NCI-H187 (cell line): ENCODE measurements at places on chromosomes 6 and 20.
A peak's percentile ranks its signal among the peaks of the same experiment; 100 is the strongest.

GRCh38 chr6:152720974-152721373 lies 23.3 kb downstream of the MYCT1 start:
- no peak for DNase-seq

- DNase-seq, result no peak
These were observed 84.9 kb upstream of the ASF1A start for GRCh38 chr6:118808793-118809638.

DNA sequence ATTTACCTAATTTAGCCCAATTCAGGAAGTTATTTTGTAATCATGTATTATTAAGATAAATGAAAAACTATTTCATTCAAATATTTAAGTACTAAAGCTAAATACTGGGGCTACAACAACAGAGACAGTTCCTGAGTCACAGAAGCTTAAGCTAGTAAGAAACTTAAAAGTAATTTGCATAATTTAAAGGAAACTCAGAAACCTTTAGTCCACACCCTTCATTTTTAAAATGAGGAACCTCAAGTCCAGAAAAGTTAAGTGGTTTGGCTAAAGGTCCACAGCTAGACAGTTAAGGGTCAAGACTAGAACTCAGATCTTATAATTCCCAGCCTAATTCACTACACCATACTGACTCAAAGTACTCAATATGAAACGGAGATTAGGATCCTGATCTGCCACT lies 7.2 kb downstream of the LMBRD1 start:
- DNase-seq, result no peak

DNA sequence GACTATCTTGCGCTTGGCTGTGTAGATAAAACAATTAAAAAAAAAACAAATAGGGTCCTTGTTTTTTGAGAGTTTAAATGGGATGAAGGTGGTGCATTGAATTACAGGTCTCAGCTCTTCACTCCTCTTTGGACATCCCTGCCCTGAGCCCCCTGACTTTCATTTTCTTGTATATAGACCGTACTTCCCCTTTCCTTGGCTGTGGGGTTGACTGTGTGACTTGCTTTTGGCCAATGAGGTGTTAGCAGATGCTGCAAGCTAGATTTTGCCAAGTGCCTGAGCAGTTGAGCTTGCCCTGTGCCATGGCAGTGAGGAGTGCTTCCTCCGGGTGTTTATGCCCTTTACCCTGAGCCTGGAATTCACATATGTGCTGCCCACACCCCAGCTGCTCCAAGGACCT lies 386.1 kb upstream of the ZFP64 start:
- no peak for DNase-seq

DNA sequence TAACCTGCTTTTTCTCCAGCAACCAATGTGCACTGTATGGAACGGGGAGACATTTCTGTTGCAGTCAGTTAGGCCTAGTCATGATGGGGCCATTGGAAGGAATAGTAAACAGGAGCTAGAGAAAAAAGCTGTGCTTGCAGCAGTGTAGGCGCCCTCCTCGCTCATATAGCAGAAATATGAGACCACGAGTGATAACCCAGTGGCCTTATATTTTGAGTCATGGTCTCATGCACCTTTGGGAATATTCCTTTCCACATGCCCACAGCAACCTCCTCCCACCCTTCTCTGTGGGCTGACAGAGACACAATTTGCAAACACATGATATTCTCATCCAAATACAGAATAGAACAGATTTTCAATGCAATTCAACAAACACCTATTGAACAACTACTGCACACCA lies 248.9 kb upstream of the CITED2 start:
- no peak for DNase-seq

- no peak for DNase-seq
These were observed 40.6 kb downstream of the TXLNB start for GRCh38 chr6:139251045-139251690.

DNA sequence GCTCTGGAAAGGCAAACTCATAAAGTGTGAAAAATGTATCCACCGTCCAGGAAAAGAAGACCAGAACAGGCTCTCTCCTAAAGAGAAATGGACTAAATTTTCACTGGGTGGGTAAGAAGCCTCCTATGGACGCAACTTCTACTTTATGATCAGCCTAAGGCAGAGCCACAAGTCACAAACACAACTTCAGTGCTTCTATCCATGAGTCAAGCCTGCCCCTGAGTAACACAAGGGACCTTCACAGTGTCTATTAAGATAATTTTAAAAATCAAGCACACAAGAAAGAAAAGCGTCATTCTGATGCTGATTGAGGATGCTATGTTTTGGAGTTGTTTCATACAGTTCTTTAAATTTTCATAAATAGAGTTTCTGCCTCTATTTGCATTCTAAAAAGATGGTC lies 601.7 kb upstream of the ARID1B start:
- no peak for DNase-seq

GRCh38 chr6:136611746-136612145 lies 61.5 kb upstream of the MAP7 start:
- DNase-seq, result no peak

GRCh38 chr20:24432046-24432442 lies 37.4 kb upstream of the SYNDIG1 start:
- DNase-seq, result no peak

- DNase-seq, result no peak
These were observed 43.8 kb downstream of the RALGAPA2 start for GRCh38 chr20:20668639-20669038.

GRCh38 chr6:114955363-114955762 lies 612.5 kb upstream of the HS3ST5 start:
- no peak for DNase-seq

- DNase-seq, result no peak
These were observed 272.7 kb upstream of the IRAK1BP1 start for GRCh38 chr6:78594668-78595066.

GRCh38 chr6:52522655-52523054 lies 54.2 kb downstream of the TRAM2 start:
- no peak for DNase-seq

DNA sequence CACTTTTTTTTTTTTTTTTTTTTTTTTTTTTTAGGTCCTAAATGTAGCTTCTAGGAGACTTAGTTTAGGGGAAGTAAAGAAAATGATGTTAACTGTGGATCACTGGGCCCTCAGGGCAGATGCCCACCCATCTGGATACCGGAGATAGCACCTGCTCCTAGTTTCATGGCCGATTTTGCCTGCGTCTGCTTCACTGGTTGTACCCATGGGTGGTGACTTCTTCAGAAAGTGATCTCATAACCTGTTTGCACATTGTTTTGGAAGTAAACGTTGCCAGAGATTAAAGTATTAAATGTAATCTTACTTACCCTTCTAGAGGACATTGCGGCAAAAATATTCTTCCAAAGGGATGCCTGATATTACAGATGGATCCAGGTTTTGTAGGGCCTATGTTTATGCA lies 79.8 kb upstream of the SGK1 start:
- no peak for DNase-seq

- no peak for DNase-seq
These were observed 94.9 kb downstream of the CDH4 start for GRCh38 chr20:61346996-61347395.

DNA sequence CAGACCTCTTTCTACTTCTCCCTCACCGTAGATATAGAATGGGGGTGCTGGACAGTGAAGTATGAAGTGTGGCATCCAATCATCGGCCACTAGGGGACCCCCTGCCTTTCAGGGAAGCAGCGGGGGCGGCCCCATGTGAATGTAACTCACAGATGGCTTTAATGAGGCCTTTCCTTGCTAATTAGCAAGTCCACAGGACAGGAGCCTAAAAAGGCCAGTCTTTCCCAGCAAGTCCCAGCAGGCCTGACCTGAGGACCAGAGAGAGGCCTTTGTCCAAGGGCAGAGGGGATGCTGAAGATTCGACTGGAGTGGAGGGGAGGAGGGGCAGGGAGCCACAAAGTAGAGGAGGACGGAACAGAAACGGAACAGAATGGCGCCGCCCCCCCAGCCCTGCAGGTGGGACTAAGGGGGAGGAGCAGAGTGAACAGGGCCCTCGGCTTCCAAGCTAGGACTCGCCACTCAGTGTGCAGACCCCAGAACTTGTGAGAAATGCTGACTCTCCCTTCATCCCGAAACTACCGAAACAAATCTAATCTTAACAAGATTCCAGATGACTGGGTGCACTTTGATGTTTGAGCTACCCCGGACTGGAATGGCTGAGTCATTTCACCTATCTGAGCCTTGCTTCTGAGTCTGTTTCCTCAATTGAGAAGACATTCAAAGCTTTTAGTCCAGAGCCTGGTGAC lies 5.8 kb downstream of the C6orf132 start:
- no peak for DNase-seq

GRCh38 chr6:40183902-40184301 lies 249.6 kb upstream of the MOCS1 start:
- no peak for DNase-seq

DNA sequence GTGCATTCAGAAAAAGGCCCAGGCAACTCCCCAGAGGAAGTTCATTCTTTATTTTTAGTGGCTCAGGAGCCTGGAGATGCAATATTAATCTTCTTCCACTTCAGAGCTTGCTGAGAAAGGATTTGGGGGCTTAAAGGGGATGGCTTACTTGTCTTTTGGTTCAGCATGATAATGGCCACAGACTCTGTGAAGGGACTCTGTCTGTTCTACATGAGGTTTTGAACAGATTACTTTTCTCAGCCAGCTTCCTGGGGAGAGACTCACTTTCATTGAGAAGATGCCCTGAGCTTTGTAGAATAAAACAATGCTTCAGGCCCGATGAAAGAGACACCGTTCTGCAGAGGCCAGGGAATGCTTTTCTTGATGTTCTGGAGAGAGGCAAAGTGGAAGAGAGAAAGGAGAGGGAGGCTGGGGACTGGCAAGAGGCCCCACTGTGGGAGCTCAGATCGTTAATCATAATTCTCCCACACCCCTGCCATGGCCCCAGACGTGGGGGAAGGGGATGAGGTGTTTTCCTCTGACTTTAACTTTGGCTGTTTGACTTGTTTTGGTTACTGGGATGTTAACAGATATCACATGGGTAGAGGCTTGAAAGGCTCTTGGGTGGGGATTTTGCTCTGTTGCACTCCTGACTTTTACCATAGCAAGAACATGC lies 19.1 kb downstream of the SCP2D1 start:
- DNase-seq, result no peak

DNA sequence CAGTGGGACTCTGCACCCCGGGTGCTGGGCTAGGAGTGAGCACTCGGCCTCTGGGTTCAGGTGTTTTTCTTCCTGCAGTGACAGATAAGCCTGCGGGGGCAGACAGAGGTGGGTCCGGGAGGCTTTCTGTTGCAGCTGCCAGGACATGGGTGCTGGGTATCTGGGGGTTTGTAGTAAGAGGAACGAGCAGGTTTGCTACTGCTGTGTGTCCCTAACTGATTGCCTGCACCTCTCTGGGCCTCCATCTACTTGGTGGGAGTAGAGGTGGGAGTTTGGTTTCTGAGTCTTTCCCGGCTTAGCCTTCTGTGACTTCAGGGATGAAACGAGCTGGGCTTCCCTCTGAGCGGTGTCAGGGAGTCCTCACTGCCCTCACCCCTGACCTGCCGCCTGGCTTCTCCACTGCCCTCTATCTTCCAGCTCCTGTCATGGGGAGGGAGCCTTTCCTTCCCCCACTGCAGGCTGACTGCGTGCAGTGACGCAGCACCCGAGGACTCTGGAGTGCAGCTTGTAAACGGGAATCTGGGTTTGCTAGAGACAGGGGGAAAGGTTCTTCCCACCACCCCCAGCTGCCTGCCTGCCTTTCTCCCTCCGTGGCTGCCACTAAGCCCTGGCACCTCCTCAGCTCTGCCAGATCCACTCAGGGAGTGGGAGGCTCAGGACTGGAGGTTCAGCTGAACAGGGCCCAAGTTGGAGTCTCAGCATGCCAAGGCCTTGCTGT lies 6.7 kb downstream of the DLGAP4 start:
- no peak for DNase-seq

DNA sequence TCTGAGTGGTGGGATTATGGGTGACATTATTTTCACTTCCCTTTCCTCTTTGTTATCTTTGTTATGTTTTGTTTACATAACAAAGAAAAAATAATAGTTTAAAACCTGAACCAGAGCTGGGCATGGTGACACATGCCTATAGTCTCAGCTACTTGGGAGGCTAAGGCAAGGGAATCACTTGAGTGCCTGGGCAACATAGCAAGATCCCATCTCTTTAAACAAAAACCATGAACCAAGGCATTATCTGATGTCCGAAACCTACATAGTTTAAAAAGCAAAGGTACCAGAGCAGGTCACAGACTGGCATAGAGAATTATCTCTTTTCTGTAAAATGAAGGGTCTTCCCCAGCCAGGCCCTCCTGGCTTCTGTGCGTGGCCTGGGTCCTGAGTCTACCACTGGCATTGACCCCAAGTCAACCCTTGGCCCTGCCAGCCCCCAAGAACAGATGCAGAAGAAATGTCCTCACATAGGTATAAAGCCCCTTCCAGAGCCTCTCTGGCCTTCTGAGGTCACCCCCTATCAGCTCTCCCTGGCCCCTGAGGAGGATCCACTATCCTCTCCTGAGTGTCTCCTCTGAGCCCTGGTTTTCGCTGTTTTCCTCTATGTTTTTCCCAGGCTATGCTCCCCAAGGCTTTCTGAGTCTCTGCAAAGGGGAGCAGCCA lies 81.3 kb downstream of the TRERF1 start:
- DNase-seq, result no peak

DNA sequence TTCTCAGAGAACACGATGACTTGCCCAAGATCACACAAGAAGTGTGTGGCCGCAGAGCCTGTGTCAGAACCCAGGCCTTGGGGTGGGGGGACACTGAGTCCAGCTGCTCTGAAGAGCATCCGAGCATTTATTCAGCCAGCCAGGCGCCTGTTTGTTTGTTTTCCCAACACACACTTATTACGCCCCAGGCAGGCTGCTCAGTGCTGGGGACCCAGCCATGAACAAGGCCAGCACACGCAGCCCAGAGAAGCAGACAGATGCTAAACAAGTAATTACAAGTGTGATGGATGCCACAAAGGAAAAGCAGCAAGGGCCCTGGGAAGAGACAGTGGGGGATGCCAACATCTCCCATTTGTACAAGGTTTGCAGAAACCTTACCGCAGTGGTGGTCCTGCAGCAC lies 19.4 kb upstream of the SIRPA start:
- DNase-seq, result no peak

GRCh38 chr6:108838101-108838717 lies 10.0 kb upstream of the ARMC2 start:
- peak; percentile 6 for DNase-seq
